ENCODE measurements at places on chromosomes 2 and 18.

DNA sequence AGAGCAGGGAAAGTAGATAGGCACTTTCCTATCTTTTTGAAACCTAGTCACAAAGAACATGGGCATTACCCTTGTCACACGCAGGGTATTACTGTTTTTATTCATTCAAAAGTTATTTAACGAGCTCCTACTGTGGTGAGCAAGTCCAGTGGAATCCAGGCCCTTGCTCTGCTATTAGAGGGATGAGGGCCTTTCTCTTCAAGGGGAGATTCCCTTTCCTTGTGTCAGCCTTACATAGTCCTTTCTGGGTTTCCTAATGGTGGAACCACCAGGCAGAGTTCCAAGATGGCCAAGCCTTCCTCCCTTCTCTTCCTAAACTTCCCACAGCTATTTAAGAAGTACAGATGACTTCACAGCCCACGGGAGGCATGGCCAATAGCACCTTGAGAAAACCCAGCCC is 64.6 kb downstream of the SPTBN1 start:
- H3K27me3 ChIP-seq: no peaks in the 10 kb centered on the region
- no peak for DNase-seq
- no peaks in the 10 kb centered on the region for H3K36me3 ChIP-seq
- H3K4me1 ChIP-seq: peaks cover 7% of the 10 kb centered on the region
- no peak overlapping the region for H3K27ac ChIP-seq
- H3K4me3 ChIP-seq: no peak overlapping the region

DNA sequence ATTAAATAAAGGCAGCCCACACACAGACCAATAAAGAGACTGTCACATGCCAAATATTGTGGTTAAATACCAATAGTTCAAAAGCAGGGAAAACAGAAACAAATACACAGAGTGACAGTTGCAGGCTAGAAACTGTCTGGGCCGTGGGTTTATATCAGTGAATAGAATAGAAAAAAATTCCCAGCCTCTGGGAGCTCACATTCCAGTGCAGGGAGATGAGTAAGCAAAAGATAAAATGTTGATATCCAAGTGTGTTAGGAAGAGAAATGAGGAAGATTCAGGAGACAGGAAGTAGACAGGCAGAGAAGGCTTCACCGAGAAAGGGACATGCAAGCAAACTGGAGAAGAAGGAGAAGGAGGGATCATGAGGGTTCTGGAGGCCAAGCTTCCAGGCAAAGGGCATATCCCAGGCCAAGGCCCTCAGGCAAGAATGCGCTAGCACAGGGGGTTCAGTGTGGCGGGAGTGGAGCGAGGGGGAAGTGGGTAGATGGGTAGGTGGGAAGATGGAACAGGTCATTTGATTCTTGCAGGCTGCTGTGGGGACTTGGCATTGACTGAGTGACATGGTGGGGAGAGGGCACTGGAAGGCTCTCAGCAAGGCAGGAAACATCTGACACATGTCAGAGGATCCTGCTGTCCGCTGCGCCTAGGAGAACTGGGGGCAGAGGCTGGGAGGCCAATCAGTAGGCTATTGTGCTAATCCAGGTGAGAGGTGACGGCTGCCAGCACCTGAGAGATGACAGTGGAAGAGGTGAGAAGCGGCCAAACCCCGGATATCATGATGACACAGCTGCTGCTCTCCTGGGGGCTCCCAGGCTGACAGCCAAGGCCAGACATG is 89.2 kb downstream of the ZBTB7C start:
- no peak overlapping the region for H3K27ac ChIP-seq
- 0 out of 2 replicates have a peak, but pooled peaks cover under 1% of the 10 kb centered on the region for H3K4me1 ChIP-seq
- no peak overlapping the region for H3K4me3 ChIP-seq
- DNase-seq: no peak
- H3K27me3 ChIP-seq: no peaks in the 10 kb centered on the region

GRCh38 chr2:219961947-219962498 is 334.6 kb downstream of the SLC4A3 start:
- peaks cover 11% of the 10 kb centered on the region for H3K27me3 ChIP-seq
- H3K36me3 ChIP-seq: no peaks in the 10 kb centered on the region

GRCh38 chr2:77922567-77922966 is 400.4 kb upstream of the LRRTM4 start:
- H3K4me1 ChIP-seq: no peaks in the 10 kb centered on the region
- no peak overlapping the region for H3K27ac ChIP-seq
- no peak overlapping the region for H3K4me3 ChIP-seq
- no peaks in the 10 kb centered on the region for H3K27me3 ChIP-seq
- H3K36me3 ChIP-seq: no peaks in the 10 kb centered on the region
- DNase-seq: no peak

DNA sequence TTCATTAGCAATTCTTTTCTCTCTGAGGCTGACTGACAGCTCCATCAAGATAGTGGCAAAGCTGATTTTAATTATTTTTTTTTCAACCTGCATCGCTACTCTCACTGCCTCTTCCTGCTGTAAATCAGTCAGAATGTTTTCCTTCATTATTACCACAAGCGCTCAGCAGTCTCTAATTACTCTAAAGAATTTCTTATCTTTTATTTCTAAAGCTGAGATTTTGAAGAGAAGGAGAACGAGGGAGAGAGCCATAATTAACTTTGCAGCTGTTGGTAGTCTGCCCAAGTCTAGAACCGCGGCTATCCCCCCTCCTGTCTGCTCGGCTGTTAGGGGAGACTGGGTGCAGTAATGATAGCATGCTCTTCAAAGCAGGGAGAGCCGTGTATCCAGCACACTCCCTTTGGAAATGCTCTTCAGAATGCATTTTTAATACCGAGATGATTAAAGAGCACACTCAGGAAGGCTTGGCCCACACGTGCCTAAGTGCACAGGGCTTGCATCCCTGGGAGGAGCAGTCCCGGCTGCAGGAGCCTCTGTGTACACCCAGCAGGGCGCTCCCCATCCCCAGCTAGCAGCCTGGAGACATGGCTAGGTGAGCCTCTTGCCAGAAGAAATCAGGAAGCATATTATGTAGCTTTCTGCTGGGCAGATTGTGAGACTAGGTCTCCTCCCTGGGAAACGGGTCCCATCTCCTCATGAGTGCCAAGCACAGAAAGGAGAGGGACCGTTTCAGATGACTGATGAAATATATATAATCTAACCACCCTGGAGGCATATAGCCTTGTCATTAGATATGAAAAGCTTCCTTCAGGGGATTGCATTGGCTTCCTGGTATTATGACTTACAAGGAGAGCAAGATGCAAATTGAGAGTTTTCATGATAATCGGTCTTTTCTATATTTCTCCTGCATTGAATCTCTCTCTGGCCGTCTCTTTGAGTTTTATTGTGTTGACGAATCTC is 555.2 kb downstream of the CMPK2 start:
- no peak overlapping the region for H3K4me3 ChIP-seq
- no peaks in the 10 kb centered on the region for H3K27me3 ChIP-seq
- H3K27ac ChIP-seq: no peak overlapping the region
- H3K4me1 ChIP-seq: no peaks in the 10 kb centered on the region

GRCh38 chr2:190088917-190089316 is 26.4 kb upstream of the MSTN start:
- H3K27me3 ChIP-seq: no peaks in the 10 kb centered on the region
- no peaks in the 10 kb centered on the region for H3K4me1 ChIP-seq
- no peak overlapping the region for H3K4me3 ChIP-seq
- no peak for DNase-seq

- DNase-seq: no peak
- no peaks in the 10 kb centered on the region for H3K36me3 ChIP-seq
- no peak overlapping the region for H3K27ac ChIP-seq
- H3K4me1 ChIP-seq: no peaks in the 10 kb centered on the region
- H3K4me3 ChIP-seq: no peak overlapping the region
These were observed 1764.6 kb downstream of the SUCLG1 start for GRCh38 chr2:82694431-82694830.

- H3K27me3 ChIP-seq: no peaks in the 10 kb centered on the region
- no peaks in the 10 kb centered on the region for H3K4me1 ChIP-seq
- no peak overlapping the region for H3K27ac ChIP-seq
These were observed 248.0 kb downstream of the TMEM182 start for GRCh38 chr2:103009871-103010270.

DNA sequence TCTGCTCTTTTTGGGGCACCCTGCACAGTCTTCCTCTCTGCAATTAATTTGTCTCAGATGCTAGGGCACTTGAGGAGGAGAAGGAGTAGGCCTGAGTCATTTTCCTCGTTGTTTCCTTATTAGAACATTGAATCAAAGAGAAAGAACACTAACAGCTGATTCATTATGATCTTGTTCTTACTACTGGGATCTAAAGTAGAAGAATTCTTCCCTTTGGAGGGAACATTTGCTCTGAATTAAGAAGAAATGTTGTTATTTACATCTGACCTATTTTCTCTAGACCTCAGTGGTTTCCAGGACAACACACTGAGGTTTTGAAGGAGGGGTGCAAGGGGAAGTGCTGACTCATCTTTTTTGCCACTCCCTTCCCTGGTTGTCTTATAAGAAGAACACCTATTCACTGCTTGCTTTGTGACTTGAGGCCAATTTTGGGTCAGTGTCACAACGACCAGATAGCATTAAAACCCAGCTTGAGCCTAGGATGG is 24.3 kb upstream of the STAT1 start:
- no peak overlapping the region for H3K4me3 ChIP-seq
- no peaks in the 10 kb centered on the region for H3K4me1 ChIP-seq
- no peak overlapping the region for H3K27ac ChIP-seq
- no peak for DNase-seq

DNA sequence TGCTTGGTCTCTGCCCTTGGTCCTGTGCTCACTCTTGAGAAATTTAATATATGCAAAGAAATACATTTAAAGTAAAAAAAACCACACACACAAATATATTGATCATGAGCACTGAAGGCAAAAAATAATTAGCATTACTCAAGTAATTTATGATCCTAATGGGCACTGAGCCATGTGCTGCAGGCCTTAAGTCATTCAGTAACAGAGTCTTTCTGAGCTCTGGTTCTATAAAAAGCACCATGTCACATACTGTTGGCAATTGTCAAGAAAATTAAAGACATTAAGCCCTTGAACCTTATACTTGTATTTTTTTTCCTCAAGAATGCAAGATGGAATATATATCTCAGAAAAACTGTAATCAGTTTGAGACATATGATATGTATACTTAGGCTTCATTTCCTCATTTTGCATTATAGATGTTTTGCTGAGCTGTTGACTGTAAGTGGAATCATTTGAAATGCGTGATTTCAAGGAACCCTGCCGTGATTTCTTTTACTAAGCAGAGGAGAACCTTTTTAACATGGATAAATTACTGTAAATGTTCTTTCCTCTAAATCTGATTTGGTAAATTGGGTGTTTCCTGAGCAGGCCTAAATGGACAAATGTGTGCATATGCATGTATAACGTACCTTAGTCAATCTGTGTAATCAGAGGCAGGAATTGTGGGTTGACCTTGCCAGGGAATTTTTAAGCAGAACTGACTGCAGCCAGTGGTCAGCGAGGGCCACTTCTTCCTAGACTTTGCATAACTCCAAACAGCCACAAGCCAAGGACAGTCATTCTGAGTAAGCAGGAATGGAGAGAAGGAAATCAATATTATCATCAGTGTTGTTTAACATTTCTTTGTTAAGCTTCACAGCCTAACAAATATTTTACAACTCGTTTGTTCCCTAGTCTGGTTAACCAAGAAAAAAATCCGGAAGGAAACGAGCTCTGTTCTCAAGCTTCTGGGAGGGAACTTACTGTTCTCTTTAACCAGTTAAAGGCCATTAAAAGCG is 191.5 kb upstream of the ATP5MC3 start:
- no peaks in the 10 kb centered on the region for H3K36me3 ChIP-seq
- H3K4me1 ChIP-seq: peaks cover 3% of the 10 kb centered on the region
- DNase-seq: no peak
- no peak overlapping the region for H3K4me3 ChIP-seq
- H3K27ac ChIP-seq: no peak overlapping the region

DNA sequence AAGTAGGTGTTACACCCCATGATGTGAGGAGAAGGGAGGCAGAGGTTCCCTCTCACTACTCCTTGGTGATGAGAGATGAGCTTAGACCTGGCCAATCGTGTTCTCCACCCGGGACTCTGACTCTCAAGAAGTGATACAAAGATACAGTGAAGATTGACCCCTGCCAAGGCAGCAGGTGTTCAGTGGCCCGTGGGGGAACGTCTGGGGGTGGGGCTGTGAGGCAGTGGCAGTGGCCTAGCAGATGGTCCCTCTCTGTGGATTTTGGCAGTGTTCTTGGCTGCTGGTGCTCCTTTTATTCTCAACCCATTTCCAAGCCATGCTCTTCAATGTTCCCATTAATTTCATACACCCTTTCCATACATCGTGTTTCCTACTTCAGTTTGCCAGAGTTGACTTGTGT is 120.4 kb upstream of the NEDD4L start:
- H3K4me3 ChIP-seq: no peak overlapping the region
- no peak overlapping the region for H3K27ac ChIP-seq
- H3K27me3 ChIP-seq: no peaks in the 10 kb centered on the region
- no peak for DNase-seq
- H3K4me1 ChIP-seq: no peaks in the 10 kb centered on the region

- H3K27ac ChIP-seq: no peak overlapping the region
- no peak overlapping the region for H3K4me3 ChIP-seq
- DNase-seq: no peak
- 0 out of 2 replicates have a peak, but pooled peaks cover 4% of the 10 kb centered on the region for H3K4me1 ChIP-seq
- no peaks in the 10 kb centered on the region for H3K27me3 ChIP-seq
These were observed 130.5 kb downstream of the ZNF516 start for GRCh38 chr18:76364282-76365259.

GRCh38 chr2:107743274-107743673 is 83.4 kb upstream of the RGPD4 start:
- no peak overlapping the region for H3K27ac ChIP-seq
- H3K4me1 ChIP-seq: no peaks in the 10 kb centered on the region
- DNase-seq: no peak
- no peaks in the 10 kb centered on the region for H3K36me3 ChIP-seq
- no peak overlapping the region for H3K4me3 ChIP-seq

- no peaks in the 10 kb centered on the region for H3K27me3 ChIP-seq
- DNase-seq: peak; percentile 53
- no peaks in the 10 kb centered on the region for H3K36me3 ChIP-seq
- H3K27ac ChIP-seq: no peak overlapping the region
These were observed 106.9 kb downstream of the FARSB start for GRCh38 chr2:222548992-222549391.

DNA sequence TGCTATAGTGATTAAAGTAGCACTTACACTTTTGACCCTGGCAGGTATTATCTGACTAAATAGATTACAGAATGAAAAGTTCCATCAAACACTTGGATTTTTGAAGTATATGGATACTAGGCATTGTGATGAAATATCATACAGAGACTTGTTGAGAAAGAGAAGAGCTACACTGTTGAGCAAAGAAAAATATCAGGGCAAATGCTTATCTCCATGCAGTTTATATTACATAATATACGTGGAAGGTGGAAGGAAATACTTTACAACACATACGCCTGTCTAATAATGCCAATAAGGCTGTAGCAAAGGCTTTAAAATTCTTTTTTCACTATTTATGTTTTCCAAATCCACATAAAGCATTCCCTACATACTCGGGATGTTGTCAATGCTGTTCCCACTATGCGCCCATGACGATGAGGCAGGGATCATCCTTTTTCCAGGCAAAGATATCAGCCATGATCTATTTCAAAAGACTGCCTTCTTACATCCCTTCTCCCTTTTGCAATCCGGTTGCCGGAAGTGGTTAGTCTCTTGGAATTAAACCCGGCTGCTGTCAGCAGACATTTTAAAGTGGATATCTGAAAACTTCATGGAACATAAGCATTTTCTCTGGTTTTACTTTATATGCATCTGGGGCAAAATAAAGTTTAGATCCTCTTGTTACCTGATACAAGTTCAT is 92.6 kb upstream of the ITGA4 start:
- H3K27ac ChIP-seq: no peak overlapping the region
- H3K4me1 ChIP-seq: no peaks in the 10 kb centered on the region
- H3K27me3 ChIP-seq: no peaks in the 10 kb centered on the region
- no peak overlapping the region for H3K4me3 ChIP-seq
- no peaks in the 10 kb centered on the region for H3K36me3 ChIP-seq
- no peak for DNase-seq

GRCh38 chr2:36885605-36886004 is 80.7 kb downstream of the STRN start:
- no peaks in the 10 kb centered on the region for H3K4me1 ChIP-seq
- H3K36me3 ChIP-seq: peaks cover 17% of the 10 kb centered on the region
- H3K27ac ChIP-seq: no peak overlapping the region
- no peak overlapping the region for H3K4me3 ChIP-seq
- DNase-seq: no peak

Measured in H9 (cell line).